Vagina (tissue), 2 donors: ENCODE measurements at places on chromosomes 13 and 19.

- DNase-seq = no peak
Measured at GRCh38 chr19:15452111-15453047, 2.6 kb upstream of the WIZ start.

GRCh38 chr13:48216204-48216711 is 16.7 kb upstream of the ITM2B start:
- no peak for DNase-seq

GRCh38 chr13:29619995-29620394 is 24.5 kb upstream of the SLC7A1 start:
- no peak for DNase-seq

GRCh38 chr19:10021446-10021845 is 8.2 kb downstream of the RDH8 start:
- no peak for DNase-seq

- DNase-seq = no peak
Measured at GRCh38 chr19:37304190-37304883, 66.6 kb upstream of the ZNF527 start.

DNA sequence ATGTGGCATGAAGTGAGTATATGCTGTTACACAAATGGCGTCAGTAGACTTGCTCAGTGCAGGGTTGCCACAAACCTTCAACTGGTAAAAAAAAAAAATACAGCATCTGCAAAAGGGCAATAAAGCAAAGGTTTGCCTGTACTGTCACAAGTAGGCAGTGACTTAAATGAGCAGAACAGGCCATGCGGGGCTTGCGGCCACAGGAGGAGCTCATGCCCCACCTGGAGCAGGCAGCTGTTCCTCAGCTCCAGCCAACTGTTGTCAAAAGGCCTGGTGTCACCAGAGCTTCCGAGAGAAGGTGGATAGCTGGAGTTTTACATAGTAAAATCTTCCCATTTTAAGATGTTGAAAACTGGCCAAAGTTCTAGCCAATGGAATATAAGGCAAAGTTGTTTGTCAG is 7.7 kb downstream of the ATP7B start:
- DNase-seq = no peak

GRCh38 chr19:40752257-40752781 is 1.3 kb downstream of the SNRPA start:
- DNase-seq = no peak

DNA sequence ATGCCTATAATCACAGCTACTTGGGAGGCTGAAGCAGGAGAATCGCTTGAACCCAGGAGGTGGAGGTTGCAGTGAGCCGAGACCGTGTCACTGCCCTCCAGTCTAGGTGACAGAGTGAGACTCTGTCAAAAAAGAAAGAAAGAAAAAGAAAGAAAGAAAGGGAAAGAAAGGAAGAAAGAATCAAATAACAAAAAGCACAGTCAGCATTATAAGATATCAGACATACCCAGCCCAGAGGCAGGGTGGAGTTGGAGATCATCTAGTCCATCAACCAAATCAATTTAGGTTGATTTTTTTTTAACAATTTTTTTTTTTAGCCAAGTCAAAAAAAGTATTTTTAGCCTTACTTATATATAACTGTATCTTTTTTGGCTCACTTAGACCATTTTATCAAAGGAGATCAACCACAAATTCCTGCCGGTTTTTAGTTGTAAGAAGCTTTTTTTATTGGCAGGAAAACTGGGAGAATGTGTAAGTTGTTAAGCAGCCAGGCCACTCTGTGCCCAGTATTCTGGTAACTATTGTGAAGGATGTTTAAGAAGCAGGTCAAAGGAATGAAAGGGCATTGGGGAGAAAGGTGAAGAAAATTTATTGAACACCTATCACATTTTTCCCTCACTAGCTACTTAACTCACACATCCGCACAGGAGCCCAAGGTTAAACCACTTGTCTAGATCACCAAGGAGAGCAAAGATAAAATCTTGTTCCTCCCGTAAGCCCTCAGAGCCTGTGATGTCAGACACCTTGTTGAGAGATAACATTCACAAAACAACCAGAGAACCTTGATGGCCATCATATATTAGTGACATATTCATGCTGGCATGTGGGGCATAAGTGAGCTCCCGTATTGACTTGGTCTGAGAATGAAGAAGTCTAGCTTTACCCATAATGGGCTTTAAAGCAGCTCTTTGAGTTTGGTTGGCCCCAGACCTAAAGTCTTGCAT is 91.8 kb downstream of the COL4A2 start:
- DNase-seq = no peak

GRCh38 chr13:20387441-20387971 is 138.2 kb downstream of the CRYL1 start:
- DNase-seq = no peak

DNA sequence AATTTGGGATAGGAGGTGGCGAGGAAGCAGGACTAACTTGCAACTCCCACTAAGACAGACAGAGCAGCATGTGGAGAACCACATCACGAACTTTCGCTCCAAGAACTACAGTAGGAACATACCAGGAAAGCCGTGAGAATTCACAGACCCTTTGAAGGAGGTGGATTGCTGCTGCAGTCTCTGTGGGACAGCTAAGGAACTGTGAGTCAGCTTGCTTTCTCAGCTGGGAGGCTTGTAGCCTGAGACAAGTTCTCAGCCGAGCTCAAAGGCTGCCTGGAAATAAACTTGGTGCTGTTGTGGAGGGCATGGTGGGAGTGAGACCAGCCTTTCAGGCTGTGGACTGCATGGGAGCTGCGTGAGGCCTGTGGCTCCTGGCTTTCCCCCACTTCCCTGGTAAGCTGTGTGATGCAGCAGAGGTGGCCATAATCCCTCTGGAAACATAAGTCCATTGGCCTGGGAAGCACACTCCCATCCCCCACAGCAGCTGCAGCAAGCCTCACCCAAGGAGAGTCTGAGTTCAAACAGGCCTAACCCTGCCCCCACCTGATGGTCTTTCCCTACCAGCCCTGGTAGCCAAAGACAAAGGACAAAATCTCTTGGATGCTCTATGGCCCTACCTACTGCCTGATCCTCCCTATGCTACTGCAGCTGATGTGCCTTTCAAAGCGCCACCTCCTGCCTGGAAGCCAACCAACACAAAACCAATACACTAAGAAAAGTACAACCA is 441.1 kb upstream of the HTR2A start:
- DNase-seq = no peak

DNA sequence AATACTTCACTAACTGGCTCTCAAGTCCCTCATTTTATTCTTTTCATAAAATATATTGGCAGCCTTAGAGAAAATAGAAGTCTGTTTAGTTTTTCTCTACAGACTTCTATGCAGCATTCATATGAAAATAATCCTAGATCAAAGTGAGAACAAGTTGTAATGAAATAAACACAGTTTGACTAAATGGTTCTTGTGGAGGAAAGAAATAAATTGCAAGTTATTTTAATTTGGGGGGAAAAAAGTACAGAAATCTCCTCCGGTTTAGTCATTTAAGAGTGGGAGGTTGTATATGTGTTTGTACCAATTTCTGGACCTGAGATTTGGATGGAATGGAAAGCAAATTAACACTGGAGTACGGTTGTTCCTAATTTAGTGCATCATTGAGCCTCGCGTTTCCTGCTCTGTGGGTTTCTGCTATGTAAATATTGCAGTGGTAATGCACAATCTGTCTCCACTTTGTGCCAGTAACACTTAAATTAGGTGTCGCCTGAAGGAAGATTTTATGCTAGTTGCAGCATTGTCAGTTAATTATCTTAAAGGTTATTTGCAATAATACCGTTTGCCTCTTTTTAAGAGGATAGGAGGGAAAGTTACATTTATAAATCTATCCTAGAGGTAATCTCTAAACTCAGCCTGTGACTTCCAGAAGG is 100.2 kb downstream of the ZIC5 start:
- no peak for DNase-seq
